ENCODE measurements at places on chromosomes 6 and 20.

GRCh38 chr6:52649536-52650160 is 21.3 kb upstream of the TMEM14A start:
- DNase-seq: no peak

DNA sequence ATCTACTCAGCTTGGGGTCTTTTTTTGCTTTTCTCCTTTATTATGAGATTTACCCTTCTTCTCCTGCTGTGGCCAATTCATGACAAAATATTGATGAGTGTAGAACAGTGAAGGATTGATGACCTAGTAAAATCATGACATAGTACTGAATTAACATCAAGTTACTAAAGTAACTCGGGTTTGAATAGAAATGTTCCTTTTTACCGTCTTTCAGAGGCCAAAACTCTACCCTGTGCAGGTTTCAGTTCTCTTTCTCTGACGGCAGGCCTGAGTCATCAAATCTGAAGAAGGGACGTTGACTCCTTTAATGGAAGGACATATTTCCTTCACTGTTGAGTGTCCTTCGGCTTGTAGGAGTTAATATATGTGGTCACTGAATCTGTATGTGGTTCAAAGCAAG is 80.7 kb downstream of the RREB1 start:
- DNase-seq: no peak

DNA sequence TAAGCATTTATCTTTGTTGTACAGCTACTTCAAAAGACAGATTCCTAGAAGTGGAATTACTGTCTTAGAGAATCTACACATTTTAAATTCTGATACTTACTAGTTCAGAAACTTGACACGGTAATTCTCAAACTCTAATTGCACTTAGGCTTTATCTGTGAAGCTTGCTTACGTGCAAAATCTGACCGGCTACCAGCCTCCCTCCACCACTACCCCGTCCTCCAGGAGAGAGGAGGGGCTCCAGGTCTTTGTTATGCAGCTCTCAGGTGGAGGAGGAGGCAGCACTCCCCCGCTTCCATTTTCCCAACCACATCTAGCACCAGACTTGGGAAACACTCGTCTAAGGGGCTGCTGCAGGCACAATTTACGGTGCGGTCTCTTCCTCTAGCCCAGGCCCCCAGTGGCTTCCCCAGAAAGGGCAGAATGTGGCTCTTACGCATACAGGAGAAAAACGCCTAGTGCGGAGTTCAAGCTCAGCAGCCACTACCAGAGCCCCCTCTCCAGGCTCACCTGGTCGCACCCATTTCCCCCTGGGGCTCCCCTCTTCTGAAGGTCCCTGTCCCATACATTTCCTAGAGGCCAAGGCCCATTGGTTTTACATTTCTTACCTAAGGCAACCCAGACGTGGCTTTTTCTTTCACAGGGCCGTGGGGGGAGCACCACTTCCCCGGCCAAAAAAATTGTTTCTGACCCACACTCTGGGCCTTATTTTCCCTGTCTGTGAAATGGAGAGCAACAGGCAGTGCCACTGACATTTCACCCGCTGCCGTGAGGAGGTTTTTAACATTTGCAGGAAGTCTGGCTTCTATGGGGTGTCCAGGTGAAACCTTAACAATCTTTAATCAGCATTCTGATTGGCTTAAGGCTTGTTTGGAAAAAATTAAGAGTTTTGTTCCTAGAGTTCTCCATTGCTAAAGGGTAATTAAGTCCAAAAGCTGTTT is 1.6 kb upstream of the TGIF2 start:
- DNase-seq: no peak

DNA sequence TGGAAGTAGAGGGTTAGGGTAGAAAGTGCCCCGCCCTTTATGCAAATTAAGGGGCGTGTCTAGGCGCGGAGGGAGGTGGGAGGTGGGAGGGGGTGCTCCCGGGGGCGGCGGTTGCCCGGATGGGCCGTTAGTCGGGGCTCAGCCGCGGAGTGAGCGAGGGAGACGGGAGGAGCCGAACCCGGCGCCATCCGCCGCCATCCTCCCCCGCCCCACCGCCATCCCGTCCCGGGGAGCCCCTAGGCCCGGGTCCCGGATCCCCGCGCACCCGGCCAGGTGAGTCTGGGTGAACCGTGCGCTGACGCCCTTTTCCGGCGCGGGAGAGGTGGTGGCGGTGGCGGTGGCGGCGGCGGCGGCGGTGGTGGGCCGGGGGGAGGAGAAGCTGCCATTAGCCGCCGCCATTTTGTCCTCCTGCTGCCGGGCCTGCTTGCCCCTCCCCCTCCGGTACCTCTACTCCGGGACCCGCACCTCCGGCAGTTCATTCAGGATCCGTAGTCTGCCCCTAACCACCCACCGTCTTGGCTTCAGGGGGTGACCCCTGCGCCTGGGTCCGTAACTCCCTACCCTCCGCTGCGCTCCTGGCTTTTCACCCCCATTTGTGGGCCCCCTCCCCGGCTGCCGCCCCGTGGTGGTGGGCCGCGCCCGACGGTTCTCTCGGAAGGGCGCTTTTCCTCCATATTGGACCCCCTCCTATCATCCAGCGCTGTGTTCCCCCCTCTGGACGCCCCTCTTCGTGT is at the start of gene PRRC2A:
Gene PRRC2A (plus strand): TSS at position 130 of the 734 bp plus-strand sequence. CDS start 2,075 bp downstream, outside the sequence.
- DNase-seq: no peak

DNA sequence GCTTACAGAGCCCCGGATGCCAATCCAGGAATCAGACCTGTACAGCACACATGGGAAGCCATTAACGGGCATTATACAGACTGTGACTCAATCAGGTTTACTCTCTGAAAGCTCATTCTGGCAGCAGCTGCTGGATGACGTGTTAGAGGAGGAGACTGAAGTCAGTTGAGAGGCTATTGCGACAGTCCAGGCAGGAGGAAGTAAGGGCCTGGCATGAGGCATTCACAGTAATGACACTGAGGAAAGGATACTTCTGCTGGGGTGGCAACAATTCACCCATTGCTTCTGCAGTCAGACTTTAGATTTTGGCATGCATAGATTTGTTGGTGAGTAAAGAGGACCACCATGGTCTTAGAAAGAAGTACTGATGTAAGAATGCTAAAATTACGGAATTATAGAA is 151.0 kb upstream of the HEY2 start:
- peak; percentile 72 for DNase-seq

GRCh38 chr6:40606981-40607380 is 19.8 kb upstream of the LRFN2 start:
- no peak for DNase-seq

DNA sequence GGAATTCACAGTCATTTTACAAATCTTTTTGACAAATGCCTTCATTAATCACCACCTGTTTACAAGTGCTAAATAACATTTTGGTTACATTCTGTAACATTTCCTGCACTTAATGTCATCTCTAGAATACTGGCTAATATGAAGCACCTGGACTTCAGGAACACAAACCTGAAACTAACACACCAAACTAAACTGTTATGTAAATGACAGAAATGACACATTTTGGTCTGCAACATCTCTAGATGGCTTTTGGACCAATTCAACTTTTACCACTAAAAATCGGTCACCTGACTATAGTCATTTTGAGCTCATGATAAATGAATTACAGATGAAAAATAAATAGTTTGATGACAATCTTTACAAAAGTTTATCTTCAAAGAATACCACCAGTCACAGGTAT is 80.6 kb downstream of the ATG5 start:
- DNase-seq: no peak

DNA sequence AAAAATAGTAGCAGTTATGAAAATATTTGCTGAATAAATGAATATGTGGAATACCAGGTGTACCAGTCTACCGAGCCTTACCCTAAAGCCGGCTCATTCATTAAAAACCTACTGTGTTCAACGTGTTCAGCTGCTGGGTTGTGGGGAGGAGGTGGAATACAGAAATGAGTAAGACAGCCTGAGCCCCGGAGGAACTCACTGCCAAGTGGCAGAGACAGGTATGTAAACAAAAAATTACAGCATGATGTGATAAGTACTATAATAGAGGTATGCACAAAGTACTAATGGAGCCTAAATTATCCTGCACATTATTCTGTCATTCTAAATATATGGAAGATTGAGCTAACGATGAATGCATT is 6.8 kb upstream of the ADTRP start:
- peak; percentile 52 for DNase-seq

GRCh38 chr20:32675223-32675975 is 1.7 kb upstream of the C20orf203 start:
- no peak for DNase-seq

- DNase-seq: no peak
Measured at GRCh38 chr6:169370666-169371343, 117.2 kb upstream of the THBS2 start.

DNA sequence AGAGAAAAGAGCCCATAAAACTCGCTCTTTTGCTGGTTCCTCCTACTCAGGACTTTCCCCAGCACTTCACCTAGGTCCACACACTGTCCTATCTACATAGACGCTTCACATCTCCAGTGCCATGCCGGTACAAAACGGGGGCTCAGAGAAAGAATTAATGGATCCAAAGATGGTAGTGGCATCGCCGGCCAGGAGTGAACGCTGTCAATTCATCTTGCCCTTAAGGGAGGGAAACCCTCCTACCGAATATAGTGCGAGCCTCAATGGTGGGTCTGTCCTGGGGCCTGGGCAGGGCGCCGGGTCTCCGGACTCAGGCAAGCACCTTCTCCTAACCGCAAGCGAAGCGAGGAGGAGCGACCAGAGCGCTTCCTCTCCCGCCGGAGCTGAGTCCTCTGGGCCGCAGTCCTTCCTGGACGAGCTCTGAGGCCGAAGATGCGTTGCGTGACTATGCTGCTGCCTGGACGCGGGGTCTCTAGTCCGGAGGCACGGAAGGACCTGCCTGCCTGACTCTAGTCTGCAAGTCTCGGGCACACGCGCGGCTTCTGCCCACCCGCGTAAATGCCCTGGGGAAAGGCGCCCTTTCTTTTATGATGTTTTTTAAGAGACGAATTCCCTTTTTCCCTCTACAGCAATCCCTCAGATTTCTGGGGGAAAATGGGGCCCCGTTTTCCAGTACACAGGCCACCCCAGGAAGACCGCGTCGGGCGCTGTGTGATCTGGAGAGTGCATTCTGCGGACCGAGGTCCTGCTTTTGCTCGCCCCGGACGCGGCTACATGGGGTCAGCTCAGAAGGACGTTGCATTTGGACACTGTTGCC is 100.1 kb upstream of the PRDM1 start:
- no peak for DNase-seq

- peak; percentile 93 for DNase-seq
Measured at GRCh38 chr6:27478706-27479318, 5.9 kb upstream of the ZNF184 start.

DNA sequence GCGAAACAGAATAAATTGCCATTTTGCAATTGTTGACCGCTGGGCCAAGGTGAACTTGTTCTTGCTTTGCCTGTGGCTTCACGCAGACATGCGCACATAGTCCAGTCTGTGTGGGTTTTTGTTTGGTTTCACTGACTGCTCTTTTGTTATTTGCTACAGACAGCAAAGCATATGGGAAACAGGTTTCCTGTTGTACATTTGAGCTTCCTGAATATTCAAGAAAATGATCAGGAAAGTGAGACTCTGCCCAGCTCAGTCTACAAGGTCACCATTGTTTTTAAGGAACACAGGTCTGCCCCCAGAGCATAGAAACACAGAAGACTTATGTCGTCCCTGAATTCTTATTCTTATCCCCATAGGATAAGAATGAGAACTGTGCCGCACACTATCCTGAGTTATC is 55.6 kb downstream of the SASH1 start:
- DNase-seq: no peak

GRCh38 chr20:53856300-53857295 is 213.8 kb downstream of the BCAS1 start:
- no peak for DNase-seq

GRCh38 chr6:20669571-20670314 is 135.5 kb downstream of the CDKAL1 start:
- DNase-seq: no peak

DNA sequence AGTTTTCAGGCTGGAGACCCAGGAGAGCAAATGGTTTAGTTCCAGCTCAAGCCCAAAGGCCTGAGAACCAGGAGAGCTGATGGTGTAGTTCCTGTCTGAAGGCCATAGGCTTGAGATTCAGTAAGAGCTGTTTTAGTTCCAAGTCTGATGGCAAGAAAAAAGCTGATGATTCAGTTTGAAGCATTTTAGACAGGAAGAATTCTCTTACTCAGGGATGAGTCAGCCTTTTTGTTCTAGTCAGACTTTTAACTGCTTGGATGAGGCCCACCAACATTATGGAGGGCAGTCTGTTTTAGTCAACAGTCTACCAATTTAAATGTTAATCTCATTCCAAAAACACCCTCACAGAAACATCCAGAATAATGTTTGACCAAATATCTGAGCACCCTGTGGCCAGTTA is 2.5 kb downstream of the ZSCAN26 start:
- DNase-seq: peak; percentile 94

GRCh38 chr6:108120311-108120710 is 45.5 kb upstream of the NR2E1 start:
- no peak for DNase-seq

- peak; percentile 64 for DNase-seq
Measured at GRCh38 chr6:159038914-159039884, 5.6 kb downstream of the TAGAP start.

GRCh38 chr6:32234934-32235333 is 11.1 kb upstream of the NOTCH4 start:
- DNase-seq: no peak

GRCh38 chr6:63793465-63794137 is 158.0 kb downstream of the PHF3 start:
- DNase-seq: no peak

- DNase-seq: no peak
Measured at GRCh38 chr6:17971128-17972073, 16.0 kb downstream of the KIF13A start.

GRCh38 chr20:5488823-5489222 is 172.1 kb upstream of the PROKR2 start:
- no peak for DNase-seq

DNA sequence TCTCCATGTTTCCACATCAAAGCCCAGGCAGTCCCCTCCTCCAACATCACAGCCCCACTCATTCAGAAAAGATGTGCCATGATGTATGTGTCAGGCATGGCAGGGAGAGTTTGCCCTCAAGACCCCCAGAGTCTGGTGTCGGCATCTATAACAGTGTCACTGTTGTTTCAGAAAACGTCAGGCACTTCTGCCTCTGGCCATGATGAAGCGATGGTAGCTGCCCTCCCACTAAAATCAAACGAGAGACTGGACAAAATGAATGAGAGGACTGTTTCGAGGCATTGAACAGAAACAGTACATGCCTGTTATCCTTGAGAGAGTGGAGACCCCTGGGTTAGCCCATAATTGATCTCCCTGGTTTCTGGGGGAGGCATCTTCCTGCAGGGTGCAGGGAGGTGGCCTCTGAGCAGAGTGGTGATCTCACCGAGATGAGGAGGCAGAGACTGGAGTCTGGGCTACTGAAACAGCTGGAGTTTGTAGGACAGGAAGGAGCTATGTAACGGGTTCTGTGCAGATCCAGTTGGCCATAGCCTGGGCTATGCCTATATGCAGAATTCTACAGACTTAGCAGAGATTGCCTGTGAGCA is 144.5 kb downstream of the SYCP2 start:
- DNase-seq: no peak

- DNase-seq: no peak
Measured at GRCh38 chr6:150966786-150967185, 101.3 kb downstream of the MTHFD1L start.

- no peak for DNase-seq
Measured at GRCh38 chr6:39696986-39697788, 28.0 kb downstream of the KIF6 start.

GRCh38 chr6:135395136-135395535 is 102.4 kb downstream of the AHI1 start:
- DNase-seq: no peak

- DNase-seq: no peak
Measured at GRCh38 chr6:6482256-6482655, 106.3 kb upstream of the LY86 start.

- no peak for DNase-seq
Measured at GRCh38 chr20:23629542-23630391, 8.0 kb downstream of the CST3 start.

GRCh38 chr6:78995946-78996345 is 82.1 kb downstream of the PHIP start:
- DNase-seq: peak; percentile 6

- no peak for DNase-seq
Measured at GRCh38 chr20:34864216-34864615, 8.4 kb downstream of the GGT7 start.

Data from kidney tubule cell (primary cell).